Suppressor macrophage (primary cell): ENCODE measurements at places on chromosomes 16 and 17.

GRCh38 chr17:18380471-18381157, 3.0 kb downstream of the EVPLL start:
- DNase-seq = no peak

- DNase-seq = peak; percentile 91
Observed at GRCh38 chr16:57807968-57808528, 5.8 kb upstream of the KIFC3 start.

DNA sequence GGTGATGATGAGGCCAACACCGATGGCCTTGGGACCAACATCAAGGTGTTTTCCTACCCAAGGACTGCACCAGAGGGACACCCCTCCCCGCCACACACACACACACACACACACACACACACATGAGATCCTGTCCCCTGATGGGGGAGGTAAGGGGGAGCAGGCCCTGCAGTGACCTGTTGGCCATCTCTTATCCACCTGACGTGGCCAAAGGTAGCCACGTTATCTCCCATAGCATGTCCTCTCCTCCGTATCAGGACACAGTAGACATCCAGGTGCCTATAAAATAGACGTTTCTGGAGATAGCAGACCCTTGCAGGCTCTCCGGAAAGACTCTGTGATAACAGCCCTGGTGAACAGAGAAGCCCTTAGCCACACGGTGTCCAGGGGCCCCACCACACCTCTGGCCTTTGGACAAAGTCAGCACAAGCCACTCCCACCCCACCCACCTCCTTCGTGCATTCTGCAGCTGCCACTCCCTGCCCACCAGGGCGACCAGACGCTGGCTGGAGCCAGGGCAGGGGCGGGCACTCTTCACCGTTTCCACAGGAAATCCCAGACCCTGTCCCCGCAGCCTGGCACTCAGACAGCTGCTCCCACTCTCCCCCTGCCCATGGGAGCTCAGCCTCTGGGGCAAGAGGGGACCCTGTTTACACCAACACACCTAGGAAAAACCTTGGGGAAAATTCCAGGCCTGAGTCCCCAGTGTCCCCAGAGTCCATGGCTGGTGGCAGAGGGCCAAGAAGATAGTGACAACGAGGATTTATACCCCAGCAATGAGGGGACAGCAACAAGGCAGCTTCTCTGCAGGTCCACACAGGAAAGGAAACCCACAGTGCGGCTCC, 15.4 kb upstream of the ENPP7 start:
- DNase-seq = no peak

DNA sequence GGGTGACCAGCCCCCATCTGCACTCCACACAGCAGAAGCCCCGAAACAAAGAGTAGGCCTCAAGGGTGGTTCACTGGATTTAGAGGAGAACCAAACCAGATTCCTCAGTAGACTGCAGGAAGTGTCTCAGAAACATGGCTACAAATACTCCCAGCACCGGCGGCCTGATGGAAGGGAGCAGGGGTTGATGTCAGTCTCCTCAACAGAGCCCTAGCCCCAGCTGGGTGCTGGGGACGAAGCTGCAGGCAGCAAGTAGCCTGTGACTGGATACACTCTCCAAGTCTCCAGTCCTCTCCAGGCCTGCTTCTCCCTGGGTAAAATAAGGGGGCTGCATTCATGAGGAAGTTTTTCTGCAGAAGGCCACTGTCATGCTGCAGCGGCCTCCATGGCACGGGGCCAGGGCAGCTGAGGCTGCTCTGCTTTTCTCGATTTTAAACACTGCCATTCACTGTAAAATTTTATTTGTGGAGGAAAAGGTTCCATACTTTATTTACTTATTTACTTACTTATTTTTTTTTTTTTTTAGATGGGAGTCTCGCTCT, 36.7 kb upstream of the SREBF1 start:
- no peak for DNase-seq

- DNase-seq = peak; percentile 89
Observed at GRCh38 chr16:57802341-57803133, at the start of gene KIFC3. KIFC3 (minus strand) TSS chr16:57802491; CDS start chr16:57798243, 4,248 bp downstream.

DNA sequence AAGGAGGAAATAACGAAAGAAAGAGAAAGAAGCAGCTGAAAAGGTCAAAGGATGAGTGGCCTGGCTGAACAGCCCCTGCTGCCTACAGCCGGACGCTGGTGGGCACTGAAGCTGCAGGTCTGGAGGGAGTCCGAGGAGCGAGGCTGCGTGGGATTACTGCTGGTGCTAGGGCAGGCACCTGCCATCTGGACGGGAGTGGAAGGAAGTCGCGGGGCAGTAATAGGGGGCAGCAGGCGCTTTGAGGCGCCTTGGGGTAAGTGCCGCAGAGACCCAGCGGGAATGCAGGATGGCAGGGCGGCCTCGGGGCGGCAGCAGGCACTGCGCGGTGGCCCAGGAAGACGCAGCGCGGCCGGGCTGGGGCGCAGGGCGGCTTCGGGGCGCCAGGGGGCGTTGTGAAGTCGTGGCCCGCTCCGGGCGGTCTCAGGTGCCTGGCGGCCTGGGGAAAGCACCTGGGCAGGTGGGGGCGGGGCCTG, 303 bp upstream of the SCNN1G start:
- peak; percentile 71 for DNase-seq

DNA sequence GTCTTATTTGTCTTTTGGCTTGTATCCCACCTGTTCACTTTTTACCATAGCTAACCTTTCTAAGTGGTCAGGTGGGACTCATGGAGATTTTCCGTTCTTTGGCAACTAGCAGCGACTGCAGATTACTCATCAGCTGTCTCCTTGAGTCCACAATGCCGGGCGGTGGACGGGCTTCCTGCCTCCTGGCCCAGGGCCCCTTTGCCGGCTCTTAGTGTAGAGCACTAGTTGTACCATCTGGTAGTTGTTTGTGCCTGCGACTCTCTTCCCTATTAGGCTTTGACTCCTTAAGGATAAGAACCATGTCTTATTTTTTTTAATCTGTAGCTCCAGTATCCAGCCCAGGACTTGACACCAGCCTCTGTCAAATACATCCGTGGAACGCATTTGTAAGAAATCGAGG, 399.9 kb downstream of the WWOX start:
- DNase-seq = no peak

GRCh38 chr16:4414187-4414917, 2.0 kb downstream of the CORO7 start:
- no peak for DNase-seq

GRCh38 chr16:85210423-85211169, 98.3 kb upstream of the CIBAR2 start:
- DNase-seq = no peak

DNA sequence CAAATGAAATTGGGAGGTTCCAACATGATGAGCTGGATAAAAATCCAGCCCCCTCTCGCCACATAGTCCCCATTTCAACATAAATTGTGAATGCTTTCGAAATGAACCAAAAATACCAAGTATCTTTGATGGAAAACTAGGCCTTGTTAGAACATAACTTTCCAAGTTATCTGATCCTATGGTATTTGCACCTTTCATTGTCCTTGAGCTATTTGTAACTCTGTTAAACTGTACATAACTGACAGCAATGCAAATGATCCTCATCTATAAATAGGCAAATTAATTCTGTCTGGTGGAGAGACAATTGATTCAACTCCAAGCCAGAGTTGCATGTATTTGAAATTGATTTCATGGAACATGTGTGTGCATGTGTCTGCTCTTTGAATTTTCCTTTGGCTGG, 18.2 kb downstream of the CMTM4 start:
- DNase-seq = no peak
